Suprapubic skin (tissue), 4 donors: ENCODE measurements at places on chromosomes 2 and 18. TPM values are rescaled to one million over a fixed set of nuclear protein-coding genes. Genes with fewer than 3 reads are reported as not detected.

DNA sequence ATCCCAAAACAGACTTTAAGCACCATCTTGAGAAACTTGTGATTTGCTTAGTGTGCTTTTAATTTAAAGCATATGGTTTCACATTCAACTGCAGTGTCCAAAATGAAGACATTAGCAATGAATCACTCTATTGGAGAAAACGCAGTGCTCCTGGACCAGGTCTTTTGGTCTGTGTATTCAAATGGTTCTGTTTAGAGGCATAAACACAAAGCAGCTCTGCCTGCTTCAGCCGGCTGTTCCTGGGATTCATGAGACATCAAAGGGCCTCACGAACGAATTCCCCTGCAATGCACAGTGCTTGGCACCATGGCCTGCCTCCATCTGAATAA, 117.1 kb upstream of the SP5 start:
- no peak for DNase-seq
- H3K27me3 ChIP-seq = no peaks in the 10 kb centered on the region
- no peaks in the 10 kb centered on the region for H3K4me1 ChIP-seq
- H3K36me3 ChIP-seq = no peaks in the 10 kb centered on the region

- H3K27me3 ChIP-seq = no peaks in the 10 kb centered on the region
- no peaks in the 10 kb centered on the region for H3K36me3 ChIP-seq
- peak; percentile 78 for DNase-seq
- H3K4me1 ChIP-seq = peaks cover 16% of the 10 kb centered on the region
- H3K27ac ChIP-seq = peak overlapping the region; percentile 53
These were observed 62.1 kb upstream of the SLC16A14 start for GRCh38 chr2:230130668-230131364.

Gene POTEF
- total RNA-seq = not detected

DNA sequence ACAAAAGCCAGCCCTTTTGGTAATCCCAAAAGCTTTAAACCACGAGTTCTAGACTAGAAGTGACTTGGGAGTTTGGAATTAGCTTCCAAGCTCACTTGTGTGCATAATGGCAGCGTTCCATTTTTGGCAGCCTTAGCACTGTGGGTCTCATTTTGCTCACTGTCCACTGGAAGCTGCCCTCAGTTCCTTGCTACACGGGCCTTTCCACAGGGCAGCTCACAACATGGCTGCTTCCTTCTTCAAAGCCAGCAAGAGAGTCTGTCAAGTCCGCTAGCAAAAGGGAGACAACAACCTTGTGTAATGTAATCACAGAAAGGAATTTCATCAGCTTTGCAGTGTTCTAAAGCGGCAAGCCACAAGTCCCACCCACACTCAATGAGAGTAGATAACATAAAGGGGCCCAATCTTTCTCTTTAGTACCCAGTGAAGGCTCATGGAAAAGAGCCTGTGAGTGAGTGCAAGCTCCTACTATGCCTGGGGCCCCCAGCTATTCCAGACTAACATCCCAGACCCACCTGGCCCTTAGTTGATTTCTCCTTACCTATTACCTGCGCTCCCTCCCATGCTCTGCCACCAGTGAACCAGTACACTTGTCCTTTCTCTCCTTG, 239.7 kb upstream of the FBXO11 start:
- no peaks in the 10 kb centered on the region for H3K27me3 ChIP-seq
- no peak for DNase-seq
- no peak overlapping the region for H3K4me3 ChIP-seq
- no peaks in the 10 kb centered on the region for H3K4me1 ChIP-seq
- no peak overlapping the region for H3K27ac ChIP-seq

Gene TCF23
- not detected for total RNA-seq

- H3K27ac ChIP-seq = peak overlapping the region; percentile 97
- no peaks in the 10 kb centered on the region for H3K36me3 ChIP-seq
- H3K4me1 ChIP-seq = peaks cover 45% of the 10 kb centered on the region
- peak overlapping the region; percentile 91 for H3K4me3 ChIP-seq
- peak; percentile 88 for DNase-seq
- H3K27me3 ChIP-seq = no peaks in the 10 kb centered on the region
These were observed 1.5 kb downstream of the RND3 start for GRCh38 chr2:150485871-150486538.

DNA sequence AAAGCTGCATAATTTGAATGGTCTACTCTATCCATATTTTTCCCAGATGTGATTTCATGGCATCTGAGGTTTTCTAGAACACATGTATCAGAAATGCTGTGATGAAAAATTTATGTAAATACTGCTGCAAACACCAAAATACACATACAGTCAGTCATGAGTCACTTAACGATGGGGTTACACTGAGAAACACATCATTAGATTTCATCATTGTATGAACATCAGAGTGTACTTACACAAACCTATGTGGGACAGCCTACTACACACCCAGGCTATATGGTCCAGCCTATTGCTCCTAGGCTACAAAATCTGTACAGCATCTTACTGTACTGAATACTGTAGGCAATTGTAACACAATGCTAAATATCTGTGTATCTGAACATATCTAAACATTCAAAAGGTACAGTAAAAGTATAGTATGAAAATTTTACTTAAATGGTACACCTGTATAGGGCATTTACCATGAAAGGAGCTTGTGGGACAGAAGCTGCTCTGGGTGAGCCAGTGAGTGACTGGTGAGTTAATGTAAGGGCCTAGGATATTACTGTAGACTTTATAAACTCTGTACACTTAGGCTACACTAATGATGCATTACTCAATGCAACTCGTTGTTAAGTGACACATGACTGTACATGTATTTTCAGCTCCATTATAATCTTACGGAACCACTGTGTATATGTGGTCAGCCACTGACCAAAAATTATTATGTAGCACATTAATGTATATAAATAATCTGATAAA, 33.5 kb downstream of the PNO1 start:
- peaks cover 48% of the 10 kb centered on the region for H3K4me1 ChIP-seq
- no peak overlapping the region for H3K27ac ChIP-seq
- H3K4me3 ChIP-seq = no peak overlapping the region
- H3K27me3 ChIP-seq = no peaks in the 10 kb centered on the region

GRCh38 chr2:134715932-134716643, 2.7 kb downstream of the TMEM163 start:
- DNase-seq = no peak
- H3K36me3 ChIP-seq = no peaks in the 10 kb centered on the region
- H3K27me3 ChIP-seq = peaks cover 66% of the 10 kb centered on the region
- H3K4me1 ChIP-seq = peaks cover 17% of the 10 kb centered on the region
- H3K4me3 ChIP-seq = no peak overlapping the region

Gene HOXD4
- total RNA-seq = not detected

Gene TIGD1
- total RNA-seq = 16.3 TPM

DNA sequence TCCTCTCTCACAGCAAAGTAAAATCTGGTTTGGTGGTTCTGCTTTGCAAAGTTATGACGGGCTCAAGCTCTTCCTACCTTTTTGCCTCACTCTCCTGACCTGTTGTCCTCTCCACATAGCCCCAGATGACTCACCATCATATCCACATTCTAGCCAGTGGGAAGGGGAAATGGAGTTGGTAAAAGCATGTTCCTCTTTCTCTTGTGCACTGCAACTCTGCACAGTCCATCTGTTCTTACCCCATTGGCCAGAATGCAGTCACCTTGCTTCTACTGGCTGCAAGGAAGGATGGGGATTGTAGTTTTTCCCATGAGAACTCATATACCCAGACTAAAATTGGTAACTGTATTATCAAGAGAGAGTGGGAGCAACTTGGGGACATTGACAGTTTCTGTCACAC, 50.4 kb upstream of the SMIM21 start:
- DNase-seq = no peak
- no peak overlapping the region for H3K4me3 ChIP-seq
- H3K4me1 ChIP-seq = peaks cover 2% of the 10 kb centered on the region
- H3K36me3 ChIP-seq = no peaks in the 10 kb centered on the region
- no peak overlapping the region for H3K27ac ChIP-seq

GRCh38 chr2:235066490-235066889, 114.7 kb downstream of the SH3BP4 start:
- no peaks in the 10 kb centered on the region for H3K4me1 ChIP-seq
- no peaks in the 10 kb centered on the region for H3K27me3 ChIP-seq
- no peaks in the 10 kb centered on the region for H3K36me3 ChIP-seq

DNA sequence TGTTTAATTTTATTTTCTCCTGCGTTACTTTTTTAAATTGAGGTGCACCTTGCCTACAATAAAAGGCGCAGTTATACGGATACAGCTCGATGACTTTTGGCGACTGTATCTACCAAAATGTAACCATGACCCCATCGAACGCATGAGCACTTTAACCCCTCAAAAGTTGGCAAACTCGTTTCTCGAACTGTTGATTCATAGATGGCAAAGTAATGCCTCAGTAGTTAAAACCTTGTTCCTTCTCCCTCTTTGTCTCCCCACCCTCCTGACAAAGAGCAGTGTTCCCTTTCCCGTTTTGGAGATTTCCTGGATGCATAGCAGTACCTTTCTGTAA, 577 bp downstream of the MOGAT1 start:
- peaks cover 25% of the 10 kb centered on the region for H3K27me3 ChIP-seq
- peaks cover 14% of the 10 kb centered on the region for H3K4me1 ChIP-seq
- peak overlapping the region; percentile 46 for H3K4me3 ChIP-seq
- no peak for DNase-seq
- no peak overlapping the region for H3K27ac ChIP-seq

Gene EIF5B
- 33.2 TPM for total RNA-seq

DNA sequence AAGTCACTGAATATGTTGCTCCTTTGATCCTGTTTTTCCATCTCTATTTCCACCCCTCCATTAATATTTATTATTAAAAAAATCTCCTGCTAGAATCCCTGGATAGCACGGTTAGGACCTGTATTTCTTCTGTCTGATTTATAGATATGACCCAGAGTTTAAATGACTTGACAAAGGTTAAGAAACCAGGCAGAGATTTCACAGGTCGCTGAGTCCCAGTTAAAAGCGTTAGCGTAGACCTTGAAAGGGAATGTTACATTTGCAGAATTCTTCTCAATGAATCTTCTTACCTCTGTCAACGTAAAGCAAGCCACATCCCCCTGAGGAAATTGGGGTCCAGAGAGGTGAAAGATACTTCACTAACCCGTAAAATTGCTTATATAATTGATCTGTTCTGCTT, 220.2 kb downstream of the GCA start:
- H3K27me3 ChIP-seq = no peaks in the 10 kb centered on the region
- no peak for DNase-seq

GRCh38 chr18:41624460-41624859, 330.6 kb upstream of the PIK3C3 start:
- no peak for DNase-seq
- H3K27me3 ChIP-seq = no peaks in the 10 kb centered on the region
- H3K36me3 ChIP-seq = no peaks in the 10 kb centered on the region
- no peak overlapping the region for H3K27ac ChIP-seq
- H3K4me3 ChIP-seq = no peak overlapping the region

Gene RBM43
- total RNA-seq = 5.1 TPM

DNA sequence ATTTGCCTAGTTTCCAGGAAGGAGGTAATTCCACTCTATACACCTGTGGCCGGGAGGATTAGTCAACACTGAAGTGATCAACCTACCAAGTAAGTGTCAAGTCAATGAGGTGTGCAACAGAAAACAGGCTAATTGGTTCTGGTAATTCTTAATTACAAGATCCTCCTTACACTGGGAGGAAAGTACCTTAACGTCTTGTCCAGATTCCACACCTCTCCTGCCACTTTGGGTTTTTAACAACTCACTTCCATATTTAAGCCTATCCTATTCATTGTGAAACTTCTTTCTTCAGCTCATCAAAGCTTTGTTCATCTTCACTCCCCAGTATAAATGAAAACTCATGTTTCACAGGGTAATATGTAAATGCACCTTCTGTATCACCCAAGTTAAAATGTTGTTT, 22.0 kb upstream of the MAP4K4 start:
- no peaks in the 10 kb centered on the region for H3K36me3 ChIP-seq
- no peaks in the 10 kb centered on the region for H3K4me1 ChIP-seq
- no peak for DNase-seq
- no peak overlapping the region for H3K4me3 ChIP-seq
- no peak overlapping the region for H3K27ac ChIP-seq

Gene GAREM1
- 49.1 TPM for total RNA-seq
